ENCODE measurements at places on chromosomes 7 and 10.

- no peak for DNase-seq
Measured at GRCh38 chr7:151415375-151416105, 5.7 kb upstream of the WDR86 start.

- DNase-seq, result no peak
Measured at GRCh38 chr10:119268871-119269506, 61.6 kb downstream of the GRK5 start.

GRCh38 chr7:141045842-141046620, 27.8 kb upstream of the TMEM178B start:
- DNase-seq, result no peak

DNA sequence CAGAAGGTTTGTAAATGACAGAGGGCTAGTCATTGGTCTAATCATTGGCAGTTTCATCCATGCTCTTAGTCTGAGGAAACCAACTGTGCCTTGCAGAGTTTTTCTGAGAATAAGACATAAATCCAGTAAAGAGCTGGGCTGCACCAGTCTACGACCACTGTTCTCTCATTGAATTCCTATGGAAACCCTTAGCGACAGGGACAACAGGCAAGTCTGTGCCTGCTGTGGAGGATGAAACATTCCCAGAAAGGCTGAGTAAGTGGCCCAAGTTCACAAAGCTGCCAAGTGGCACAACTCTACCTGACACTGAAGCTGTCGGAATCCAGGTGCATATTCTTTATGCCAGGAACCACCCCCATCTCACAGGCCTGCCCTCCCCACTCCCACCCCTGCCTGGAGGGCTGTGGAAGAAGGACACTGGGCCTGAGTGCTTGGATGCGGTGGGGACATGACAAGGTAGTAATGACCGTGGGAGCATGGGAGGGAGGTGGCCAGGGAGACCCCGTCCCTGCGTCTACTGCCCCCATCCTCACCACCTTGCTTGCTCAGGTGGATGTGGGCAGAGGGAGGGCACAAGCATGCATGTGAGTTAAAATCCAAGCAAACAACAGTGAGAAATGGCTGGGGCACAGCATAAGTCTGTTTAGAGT, 58.0 kb downstream of the VSTM4 start:
- DNase-seq, result no peak

DNA sequence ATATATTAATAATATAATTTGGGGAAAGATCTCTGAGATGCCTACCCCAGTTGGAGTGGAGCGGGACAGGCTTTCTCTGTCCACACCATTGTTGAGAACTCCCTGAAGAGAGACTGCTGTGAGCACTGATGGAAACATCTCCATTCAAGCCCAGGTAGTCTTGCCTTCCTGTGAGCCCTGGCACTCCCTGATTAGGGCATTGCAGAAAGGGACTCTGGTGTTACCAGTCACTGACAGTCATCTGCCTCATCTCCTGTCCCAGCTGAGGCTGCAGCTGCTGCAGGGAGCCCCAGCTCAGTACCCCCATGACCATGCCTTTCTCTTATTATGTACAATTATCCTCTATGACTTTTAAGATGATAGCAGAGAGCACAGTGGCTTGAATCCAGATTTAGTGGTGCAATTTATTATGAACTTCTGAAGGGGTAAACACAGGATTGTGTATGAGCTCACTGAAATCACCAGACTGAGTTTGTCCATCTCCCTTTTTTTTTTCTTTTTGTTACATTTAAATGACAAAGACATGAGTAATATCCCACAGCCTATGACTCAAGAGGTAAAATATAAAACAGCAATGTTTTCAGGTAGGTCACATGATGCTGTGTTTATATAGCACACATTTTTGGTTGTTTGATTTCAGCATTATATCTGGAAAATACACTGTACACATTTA, 236.9 kb downstream of the SLC25A13 start:
- DNase-seq, result no peak

- DNase-seq, result no peak
Measured at GRCh38 chr7:122137251-122138077, 6.6 kb downstream of the AASS start.
